ENCODE measurements at places on chromosomes 7 and 10. TPM values are rescaled to one million over a fixed set of nuclear protein-coding genes. Genes with fewer than 3 reads are reported as not detected.

DNA sequence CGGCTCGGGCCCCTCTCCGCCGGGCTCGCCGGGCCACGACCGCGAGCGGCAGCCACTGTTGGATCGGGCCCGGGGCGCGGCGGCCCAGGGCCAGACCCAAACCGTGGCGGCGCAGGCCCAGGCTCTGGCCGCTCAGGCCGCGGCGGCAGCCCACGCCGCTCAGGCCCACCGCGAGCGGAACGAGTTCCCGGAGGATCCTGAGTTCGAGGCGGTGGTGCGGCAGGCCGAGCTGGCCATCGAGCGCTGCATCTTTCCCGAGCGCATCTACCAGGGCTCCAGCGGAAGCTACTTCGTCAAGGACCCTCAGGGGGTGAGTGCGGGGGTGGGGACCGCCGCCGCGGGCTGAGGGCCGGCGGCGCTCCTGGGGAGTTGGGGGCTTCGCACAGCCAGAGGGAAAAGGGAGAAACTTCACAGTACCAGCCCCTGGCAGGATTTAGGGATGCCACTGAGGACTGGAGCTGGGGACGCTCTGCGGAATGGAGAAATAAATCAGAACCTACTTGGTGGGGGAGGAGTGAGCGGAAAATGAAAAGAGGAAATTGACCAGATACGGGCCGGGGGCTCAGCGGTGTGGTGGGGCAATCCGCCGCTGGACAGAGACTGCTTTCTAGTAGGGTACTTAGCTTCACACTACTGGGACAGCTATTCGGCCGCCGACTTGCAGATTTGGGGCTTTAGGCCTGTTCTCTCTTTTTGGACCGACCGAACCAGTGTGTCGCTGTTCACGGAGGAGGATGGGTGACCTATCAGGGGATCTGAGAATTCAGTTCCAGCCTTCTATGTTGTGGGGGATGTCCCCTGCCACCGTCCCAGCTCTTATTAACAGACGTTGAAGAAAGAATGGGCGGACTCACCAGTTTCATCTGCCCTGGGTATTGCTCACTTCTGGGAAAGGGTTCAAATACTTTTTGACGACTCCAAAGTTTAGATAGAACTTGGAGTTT is 669 bp downstream of the PI4K2A start:
- H3K36me3 ChIP-seq = peaks cover 12% of the 10 kb centered on the region
- H3K27ac ChIP-seq = peak overlapping the region; percentile 85
- DNase-seq = peak; percentile 24
- H3K4me3 ChIP-seq = peak overlapping the region; percentile 88
- H3K4me1 ChIP-seq = peaks cover 21% of the 10 kb centered on the region
- no peaks in the 10 kb centered on the region for H3K27me3 ChIP-seq

- no peak for DNase-seq
- H3K36me3 ChIP-seq = no peaks in the 10 kb centered on the region
- peaks cover 44% of the 10 kb centered on the region for H3K4me1 ChIP-seq
- H3K27ac ChIP-seq = no peak overlapping the region
- H3K27me3 ChIP-seq = no peaks in the 10 kb centered on the region
Measured at GRCh38 chr10:11141571-11142091, 124.0 kb downstream of the CELF2 start.

Gene TRIL
- 1.9 TPM for total RNA-seq

- H3K4me3 ChIP-seq = no peak overlapping the region
- no peaks in the 10 kb centered on the region for H3K36me3 ChIP-seq
- H3K27ac ChIP-seq = no peak overlapping the region
- no peak for DNase-seq
- H3K27me3 ChIP-seq = no peaks in the 10 kb centered on the region
- no peaks in the 10 kb centered on the region for H3K4me1 ChIP-seq
Measured at GRCh38 chr7:86778271-86778670, 134.6 kb downstream of the GRM3 start.

GRCh38 chr7:101933688-101934121 is 116.3 kb downstream of the CUX1 start:
- H3K4me1 ChIP-seq = peaks cover 67% of the 10 kb centered on the region
- H3K4me3 ChIP-seq = no peak overlapping the region
- no peaks in the 10 kb centered on the region for H3K36me3 ChIP-seq
- H3K27ac ChIP-seq = peak overlapping the region; percentile 90
- no peaks in the 10 kb centered on the region for H3K27me3 ChIP-seq

DNA sequence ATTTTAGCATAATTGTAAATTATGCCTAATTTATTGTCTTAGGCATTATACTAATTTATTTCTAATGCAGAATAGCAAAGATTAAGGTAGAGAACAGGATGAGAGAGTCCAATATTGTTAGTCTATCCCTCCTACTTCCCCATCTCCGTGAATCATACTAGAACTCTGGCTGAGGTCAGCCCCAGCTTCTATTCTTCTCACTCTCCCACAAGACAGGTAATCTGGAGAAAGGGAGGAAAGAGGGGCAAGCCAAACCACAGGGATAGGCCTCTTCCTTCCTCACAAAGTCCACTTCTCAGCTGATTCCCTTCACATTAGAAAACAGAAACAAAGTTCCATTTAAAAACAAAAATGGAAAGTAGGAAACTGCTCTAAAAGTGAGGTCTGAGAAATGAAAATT is 117.5 kb upstream of the LAMB4 start:
- H3K36me3 ChIP-seq = no peaks in the 10 kb centered on the region
- no peak for DNase-seq
- H3K27me3 ChIP-seq = no peaks in the 10 kb centered on the region

Gene MMRN2
- total RNA-seq = 32.1 TPM

Gene PHYH
- 163 TPM for total RNA-seq

Gene GPR85
- 0.69 TPM for total RNA-seq

DNA sequence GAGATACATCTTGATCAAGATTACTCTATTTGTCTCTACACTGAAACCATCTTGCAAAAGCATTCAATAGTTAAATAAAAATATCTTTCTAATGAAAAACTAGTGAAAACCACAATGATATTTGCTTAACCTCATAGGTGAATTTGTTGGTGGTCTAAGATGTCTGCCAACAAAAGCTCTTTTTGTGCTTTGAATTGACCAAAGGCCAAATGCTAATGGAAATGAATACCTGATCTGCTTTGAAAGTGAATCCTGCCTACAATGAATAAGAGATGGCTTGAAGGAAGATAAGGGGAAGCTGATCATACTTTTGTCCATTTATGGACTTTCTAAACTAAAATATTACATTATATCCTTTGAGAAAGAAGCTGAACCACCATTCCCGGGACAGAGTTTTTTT is 228.9 kb upstream of the ETV1 start:
- no peaks in the 10 kb centered on the region for H3K27me3 ChIP-seq
- no peak overlapping the region for H3K4me3 ChIP-seq
- no peaks in the 10 kb centered on the region for H3K36me3 ChIP-seq
- peaks cover 7% of the 10 kb centered on the region for H3K4me1 ChIP-seq

GRCh38 chr10:112366992-112367391 is 6.9 kb upstream of the ACSL5 start:
- H3K27me3 ChIP-seq = no peaks in the 10 kb centered on the region
- H3K27ac ChIP-seq = peak overlapping the region; percentile 91
- H3K4me1 ChIP-seq = peaks cover 48% of the 10 kb centered on the region
- no peak for DNase-seq
- no peak overlapping the region for H3K4me3 ChIP-seq
- no peaks in the 10 kb centered on the region for H3K36me3 ChIP-seq

- no peaks in the 10 kb centered on the region for H3K27me3 ChIP-seq
- peak overlapping the region; percentile 76 for H3K4me3 ChIP-seq
- H3K27ac ChIP-seq = peak overlapping the region; percentile 92
- peaks cover 90% of the 10 kb centered on the region for H3K4me1 ChIP-seq
- DNase-seq = no peak
Measured at GRCh38 chr10:114631090-114631665, 26.9 kb downstream of the ABLIM1 start.

Gene CYP3A5
- total RNA-seq = not detected

DNA sequence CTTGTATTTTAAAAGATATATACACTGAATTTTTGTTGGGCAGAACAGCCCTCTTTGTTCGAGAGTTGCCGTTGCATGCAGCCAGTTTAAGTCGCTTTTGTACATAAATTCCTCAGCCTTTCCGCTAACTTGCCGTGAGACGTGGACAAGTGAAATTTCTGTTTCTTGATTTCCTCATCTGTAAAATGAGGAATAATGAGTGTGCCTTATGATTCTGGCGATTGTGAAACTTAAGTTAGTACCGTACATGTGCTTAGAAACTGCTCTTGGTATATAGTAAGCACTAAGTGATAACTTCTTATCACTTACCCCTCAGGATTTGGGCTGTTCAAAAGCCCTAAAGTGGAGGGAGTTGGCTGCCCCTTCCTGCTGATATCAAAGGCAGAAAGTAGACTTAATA is 1.4 kb downstream of the CCNJ start:
- H3K27ac ChIP-seq = peak overlapping the region; percentile 89
- no peak for DNase-seq
- no peaks in the 10 kb centered on the region for H3K27me3 ChIP-seq

Gene TRIM74
- total RNA-seq = not detected

GRCh38 chr10:122939856-122940543 is 14.0 kb downstream of the C10orf88 start:
- no peak overlapping the region for H3K4me3 ChIP-seq
- no peak for DNase-seq
- H3K36me3 ChIP-seq = peaks cover 39% of the 10 kb centered on the region
- H3K27ac ChIP-seq = no peak overlapping the region
- H3K27me3 ChIP-seq = no peaks in the 10 kb centered on the region

Gene FBXO24
- total RNA-seq = 0.25 TPM

GRCh38 chr7:99392046-99392445 is 16.4 kb downstream of the PDAP1 start:
- H3K4me3 ChIP-seq = peak overlapping the region; percentile 75
- H3K36me3 ChIP-seq = peaks cover 71% of the 10 kb centered on the region
- H3K27me3 ChIP-seq = no peaks in the 10 kb centered on the region
- H3K4me1 ChIP-seq = peaks cover 32% of the 10 kb centered on the region
- DNase-seq = no peak
- peak overlapping the region; percentile 72 for H3K27ac ChIP-seq

Gene NKX1-2
- total RNA-seq = not detected

Gene RAB11FIP2
- total RNA-seq = 9.0 TPM

GRCh38 chr7:76016191-76016947 is 22.0 kb upstream of the TMEM120A start:
- no peak overlapping the region for H3K27ac ChIP-seq
- H3K4me1 ChIP-seq = peaks cover 16% of the 10 kb centered on the region
- H3K27me3 ChIP-seq = no peaks in the 10 kb centered on the region
- no peak for DNase-seq
- no peak overlapping the region for H3K4me3 ChIP-seq

DNA sequence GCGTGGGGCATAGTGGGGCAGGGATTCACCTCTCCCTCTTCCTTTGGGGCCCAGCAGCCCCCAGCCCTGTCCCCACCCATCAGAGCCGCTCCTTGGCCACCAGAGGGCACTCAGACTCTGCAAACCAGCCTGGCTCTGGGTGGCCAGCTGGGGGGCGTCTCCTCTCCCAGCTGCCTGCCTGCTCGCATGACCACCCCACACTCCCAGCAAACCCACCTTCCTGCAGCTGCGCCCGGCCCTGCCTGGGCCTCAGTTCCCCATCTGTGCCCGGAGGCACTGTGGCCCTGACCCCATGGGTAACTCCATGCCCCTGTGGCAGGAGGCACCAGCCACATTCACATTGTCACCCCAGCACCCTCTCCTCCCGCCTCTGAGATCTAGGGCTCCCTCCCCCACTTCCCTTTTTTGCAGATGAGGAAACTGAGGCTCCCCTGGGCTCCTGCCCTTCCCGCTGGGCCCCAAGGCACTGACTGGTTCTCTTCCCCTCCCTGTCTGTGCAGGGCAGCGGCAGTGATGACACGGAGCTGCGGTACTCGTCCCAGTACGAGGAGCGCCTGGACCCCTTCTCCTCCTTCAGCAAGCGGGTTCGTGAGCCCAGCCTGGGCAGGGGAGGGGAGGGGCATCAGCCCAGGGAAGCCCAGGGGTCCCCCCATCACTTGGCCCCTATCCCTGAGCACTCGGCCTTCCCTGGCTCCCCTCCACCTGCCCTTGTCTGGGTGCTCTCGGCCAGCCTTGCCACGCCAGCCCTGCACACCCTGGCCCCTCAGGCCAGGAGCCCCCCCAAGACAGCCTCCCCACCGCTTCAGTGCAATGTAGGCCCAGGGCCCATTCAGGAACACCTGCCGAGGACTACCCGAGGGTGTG is 6.9 kb upstream of the SH2B2 start:
- no peak overlapping the region for H3K4me3 ChIP-seq
- DNase-seq = peak; percentile 29
- H3K27me3 ChIP-seq = no peaks in the 10 kb centered on the region
- H3K27ac ChIP-seq = no peak overlapping the region
- H3K4me1 ChIP-seq = peaks cover 2% of the 10 kb centered on the region

DNA sequence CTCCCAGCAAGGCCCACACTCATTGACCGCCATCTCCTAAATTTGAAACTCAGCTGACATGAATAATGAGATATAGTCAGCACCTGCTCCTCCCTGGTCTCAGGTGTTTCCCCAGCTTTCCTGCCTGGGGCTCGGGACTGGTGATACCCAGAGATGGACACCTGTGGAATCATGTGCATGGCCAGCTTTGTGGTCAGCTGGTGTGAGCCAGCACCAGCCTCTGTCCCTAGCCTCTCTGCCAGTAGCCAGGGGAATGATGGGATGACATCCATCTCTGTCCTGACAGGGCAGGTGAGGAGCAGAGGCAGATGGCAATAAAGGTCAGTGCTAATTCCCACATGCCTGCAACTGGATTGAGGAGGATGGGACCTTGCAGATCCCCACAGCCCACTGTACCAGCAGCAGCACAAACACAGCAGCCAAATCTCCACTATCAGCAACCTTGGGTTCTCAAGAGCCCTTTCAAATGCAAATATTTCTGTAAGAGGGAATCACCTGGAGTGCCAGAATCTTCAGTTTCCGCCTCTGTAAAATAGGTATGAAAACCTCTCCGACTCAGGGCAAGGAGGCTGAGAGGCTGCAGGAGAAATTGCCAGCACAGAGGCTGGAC is 329.2 kb upstream of the ZMIZ1 start:
- H3K4me1 ChIP-seq = peaks cover 56% of the 10 kb centered on the region
- H3K27ac ChIP-seq = no peak overlapping the region
- no peaks in the 10 kb centered on the region for H3K27me3 ChIP-seq
- no peak for DNase-seq

GRCh38 chr7:137094-137891 is 55.1 kb upstream of the FAM20C start:
- peaks cover 4% of the 10 kb centered on the region for H3K4me1 ChIP-seq
- DNase-seq = no peak
- H3K36me3 ChIP-seq = no peaks in the 10 kb centered on the region
- peaks cover 15% of the 10 kb centered on the region for H3K27me3 ChIP-seq
- no peak overlapping the region for H3K4me3 ChIP-seq

DNA sequence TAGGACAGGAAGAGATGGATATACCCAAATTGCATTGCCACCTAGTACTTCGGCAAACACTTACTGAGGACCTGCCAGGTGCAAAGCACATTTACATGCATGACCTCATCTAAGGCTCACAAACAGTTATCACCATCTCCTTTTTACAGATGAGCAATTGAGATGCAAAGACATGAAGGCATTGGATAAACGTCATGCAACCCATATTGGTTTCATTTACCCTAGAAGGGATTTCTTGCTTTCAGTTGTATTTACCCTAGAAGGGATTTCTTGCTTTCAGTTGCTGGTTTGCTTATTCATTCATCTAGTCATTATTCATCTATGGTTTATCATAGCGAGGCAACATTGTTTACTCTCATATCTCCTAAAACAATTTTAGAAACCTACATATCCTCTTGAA is 52.2 kb downstream of the STEAP1B start:
- H3K36me3 ChIP-seq = no peaks in the 10 kb centered on the region

GRCh38 chr10:120719333-120719732 is 131.8 kb upstream of the WDR11 start:
- H3K36me3 ChIP-seq = no peaks in the 10 kb centered on the region
- no peak overlapping the region for H3K4me3 ChIP-seq
- H3K27ac ChIP-seq = no peak overlapping the region
- DNase-seq = no peak

Measured in left ventricle myocardium inferior (tissue), 1 donor.